Ecto neural progenitor cell (in vitro differentiated cells): ENCODE measurements at places on chromosomes 7 and 10.

- peak; percentile 66 for DNase-seq
Observed at GRCh38 chr10:71878327-71879034, 27.4 kb upstream of the PSAP start.

GRCh38 chr10:71796749-71797405 is 23.6 kb upstream of the VSIR start:
- no peak for DNase-seq

DNA sequence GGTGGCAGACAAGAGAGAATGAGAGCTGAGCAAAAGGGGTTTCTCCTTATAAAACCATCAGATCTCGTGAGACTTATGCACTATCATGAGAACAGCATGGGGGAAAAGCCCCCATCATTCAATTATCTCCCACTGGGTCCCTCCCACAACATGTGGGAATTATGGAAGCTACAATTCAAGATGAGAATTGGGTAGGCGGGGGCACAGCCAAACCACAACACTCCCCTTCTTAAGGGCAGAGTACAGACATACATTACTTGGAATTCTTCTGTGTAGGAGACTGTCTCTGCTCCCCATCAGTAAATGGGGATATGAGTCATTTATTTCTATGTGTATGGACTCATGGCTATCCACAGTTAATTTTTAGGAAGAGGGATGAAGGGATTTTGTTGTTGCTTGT is 31.2 kb downstream of the FAM171A1 start:
- DNase-seq: no peak

DNA sequence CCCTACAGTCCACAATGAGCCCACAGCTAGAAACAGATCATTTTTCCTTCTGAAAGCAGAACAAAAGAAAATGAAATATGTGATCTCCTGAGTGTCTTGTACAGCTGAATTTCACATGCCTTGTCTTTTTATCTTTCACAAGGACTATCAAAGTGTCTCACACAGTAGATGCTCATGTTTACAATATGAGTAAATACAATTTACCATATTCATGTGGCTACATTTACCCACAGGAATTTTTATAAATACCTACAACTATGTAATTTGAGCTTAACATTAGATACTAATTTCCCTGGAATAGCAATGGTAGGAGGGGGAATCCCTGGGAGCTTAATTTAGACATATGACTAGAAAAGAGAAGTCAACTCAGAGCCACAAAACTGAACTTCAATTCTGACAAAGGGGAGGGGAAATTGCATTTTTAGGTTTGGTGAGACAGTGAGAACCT is 186.2 kb downstream of the MACC1 start:
- no peak for DNase-seq

- DNase-seq: no peak
Observed at GRCh38 chr7:3094701-3095445, 51.2 kb upstream of the CARD11 start.

GRCh38 chr7:20790375-20790774 is 3.7 kb upstream of the SP8 start:
- DNase-seq: no peak

DNA sequence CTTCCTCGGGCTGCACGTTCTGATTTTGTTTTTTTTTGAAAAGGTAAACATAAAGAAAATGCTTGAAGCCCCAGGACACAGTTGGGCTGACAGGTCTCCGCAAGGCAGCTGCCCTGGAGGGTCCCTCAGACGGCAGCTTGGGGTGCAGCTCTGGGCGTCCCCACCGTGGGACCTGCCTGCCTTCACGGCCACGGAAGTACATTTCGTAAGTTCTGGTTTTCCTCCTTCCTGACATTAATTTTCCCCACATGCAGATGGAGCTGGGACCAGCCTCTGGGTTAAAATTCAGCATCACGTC is 491.0 kb downstream of the DNAJB6 start:
- DNase-seq: no peak
